ENCODE measurements at places on chromosomes 6 and 20. TPM values are rescaled to one million over a fixed set of nuclear protein-coding genes. Genes with fewer than 3 reads are reported as not detected.

Gene PLCB4
- 14.3 TPM for total RNA-seq

Gene PDYN
- not detected for total RNA-seq

Gene BEND6
- 1.4 TPM for total RNA-seq

Gene ARHGAP40
- total RNA-seq: 0.02 TPM
